ENCODE measurements at places on chromosomes 2 and 18. TPM values are rescaled to one million over a fixed set of nuclear protein-coding genes. Genes with fewer than 3 reads are reported as not detected.

Gene CD226
- 1.4 TPM for total RNA-seq

Gene LRRC30
- total RNA-seq, result not detected

Gene ZFP36L2
- 14.9 TPM for total RNA-seq

Gene TMEM198
- 9.2 TPM for total RNA-seq

Gene VWA3B
- not detected for total RNA-seq

Gene RNASEH1
- 26.6 TPM for total RNA-seq

Gene STAT4
- total RNA-seq, result 0.64 TPM

Gene GTF2A1L
- total RNA-seq, result 0.13 TPM

All from epithelial cell of alveolus of lung (primary cell).